Mesenteric fat pad (tissue), 1 donor: ENCODE measurements at places on chromosomes 7 and 10.

DNA sequence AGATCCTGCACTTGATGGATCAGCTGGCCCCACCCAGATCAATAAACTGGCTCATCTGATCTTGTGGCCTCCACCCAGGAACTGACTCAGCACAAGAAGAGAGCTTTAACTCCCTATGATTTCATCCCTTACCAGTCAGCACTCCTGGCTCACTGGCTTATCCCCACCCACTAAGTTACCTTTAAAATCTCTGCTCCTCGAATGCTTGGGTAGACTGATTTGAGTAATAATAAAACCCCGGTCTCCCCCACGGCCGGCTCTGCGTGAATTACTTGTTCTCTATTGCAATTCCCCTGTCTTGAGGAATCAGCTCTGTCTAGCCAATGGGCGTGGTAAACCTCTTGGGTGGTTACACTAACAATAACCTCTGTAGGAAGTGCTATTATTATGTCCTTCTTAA lies 83.7 kb downstream of the MBL2 start:
- no peak for DNase-seq

DNA sequence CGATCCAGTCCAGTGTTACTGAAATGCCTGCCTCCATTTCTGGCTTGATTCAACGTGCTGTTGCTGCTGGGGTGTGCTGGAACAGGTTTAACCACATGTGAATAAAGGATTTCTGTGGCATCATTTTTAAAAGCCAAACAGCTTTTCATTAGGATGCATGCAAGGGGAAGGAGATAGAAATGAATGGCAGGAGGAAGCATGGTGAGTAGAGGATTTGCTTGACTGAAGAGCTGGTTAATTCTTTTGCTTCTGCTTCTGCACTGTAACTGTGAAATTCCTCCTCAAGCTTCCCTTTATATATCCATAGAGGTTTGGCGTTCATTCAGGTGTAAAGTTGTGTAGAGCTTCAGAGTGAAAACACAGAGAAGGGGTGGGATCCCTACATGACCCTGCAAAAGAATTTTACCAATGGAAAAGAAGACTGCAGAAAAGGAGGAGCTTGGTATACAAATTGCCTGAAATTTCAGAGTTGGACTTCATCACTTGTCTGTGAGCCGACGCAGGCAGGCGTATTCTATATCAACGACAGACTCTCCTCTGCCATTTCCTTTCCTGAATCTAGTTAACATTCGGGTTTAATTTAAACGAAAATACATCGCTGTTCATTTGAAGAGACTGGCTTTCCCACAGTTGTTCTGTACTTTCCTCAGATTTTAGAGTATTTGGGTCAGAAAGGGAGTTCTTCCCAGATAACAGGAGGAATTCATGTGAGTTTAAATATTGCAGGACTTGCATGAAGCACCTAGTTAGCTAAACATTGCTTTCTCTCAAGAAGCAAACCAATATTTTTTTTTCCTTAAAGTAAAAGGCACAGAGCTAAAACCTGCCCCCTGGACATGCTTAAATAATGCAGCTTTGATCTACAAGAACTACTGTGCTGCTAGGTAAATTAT lies at the start of gene SOSTDC1:
Gene SOSTDC1 (minus strand): TSS at position 270 of the 893 bp plus-strand sequence. CDS start 70 bp downstream, at position 200.
- no peak for DNase-seq

GRCh38 chr10:101053516-101053915 lies 8.3 kb upstream of the KAZALD1 start:
- DNase-seq: no peak

- DNase-seq: no peak
Observed at GRCh38 chr10:47230957-47231356, 69.0 kb upstream of the GDF10 start.
